ENCODE measurements at places on chromosomes 4 and X.

DNA sequence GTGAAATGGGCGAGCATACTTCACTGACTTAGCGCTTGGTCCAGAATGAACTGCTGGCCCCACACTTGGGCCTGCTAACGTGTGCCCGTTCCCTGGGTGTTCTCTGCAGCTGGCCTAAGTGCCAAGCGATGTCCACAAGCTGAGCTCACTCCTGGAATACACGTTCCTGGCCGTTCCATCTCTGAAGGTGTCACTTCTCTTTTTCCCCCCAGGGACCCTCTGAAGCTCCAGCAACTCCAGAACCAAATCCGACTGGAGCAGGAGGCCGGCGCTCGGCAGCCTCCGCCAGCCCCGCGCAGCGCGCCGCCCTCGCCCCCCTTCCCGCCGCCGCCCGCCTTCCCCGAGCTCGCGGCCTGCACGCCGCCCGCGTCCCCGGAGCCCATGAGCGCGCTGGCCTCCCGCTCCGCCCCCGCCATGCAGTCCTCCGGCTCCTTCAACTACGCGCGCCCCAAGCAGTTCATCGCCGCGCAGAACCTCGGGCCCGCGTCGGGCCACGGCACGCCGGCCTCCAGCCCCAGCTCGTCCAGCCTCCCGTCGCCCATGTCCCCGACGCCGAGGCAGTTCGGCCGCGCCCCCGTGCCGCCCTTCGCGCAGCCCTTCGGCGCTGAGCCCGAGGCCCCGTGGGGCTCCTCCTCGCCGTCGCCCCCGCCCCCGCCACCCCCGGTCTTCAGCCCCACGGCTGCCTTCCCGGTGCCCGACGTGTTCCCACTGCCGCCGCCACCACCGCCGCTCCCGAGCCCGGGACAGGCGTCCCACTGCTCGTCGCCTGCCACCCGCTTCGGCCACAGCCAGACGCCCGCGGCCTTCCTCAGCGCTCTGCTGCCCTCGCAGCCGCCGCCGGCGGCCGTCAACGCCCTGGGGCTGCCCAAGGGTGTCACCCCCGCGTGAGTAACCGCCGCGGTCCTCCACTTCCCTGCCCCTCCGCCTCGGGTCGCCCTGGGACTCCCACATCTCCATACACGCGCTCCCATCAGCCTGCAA is 132.3 kb downstream of the CBR4 start:
- peak; percentile 85 for DNase-seq

DNA sequence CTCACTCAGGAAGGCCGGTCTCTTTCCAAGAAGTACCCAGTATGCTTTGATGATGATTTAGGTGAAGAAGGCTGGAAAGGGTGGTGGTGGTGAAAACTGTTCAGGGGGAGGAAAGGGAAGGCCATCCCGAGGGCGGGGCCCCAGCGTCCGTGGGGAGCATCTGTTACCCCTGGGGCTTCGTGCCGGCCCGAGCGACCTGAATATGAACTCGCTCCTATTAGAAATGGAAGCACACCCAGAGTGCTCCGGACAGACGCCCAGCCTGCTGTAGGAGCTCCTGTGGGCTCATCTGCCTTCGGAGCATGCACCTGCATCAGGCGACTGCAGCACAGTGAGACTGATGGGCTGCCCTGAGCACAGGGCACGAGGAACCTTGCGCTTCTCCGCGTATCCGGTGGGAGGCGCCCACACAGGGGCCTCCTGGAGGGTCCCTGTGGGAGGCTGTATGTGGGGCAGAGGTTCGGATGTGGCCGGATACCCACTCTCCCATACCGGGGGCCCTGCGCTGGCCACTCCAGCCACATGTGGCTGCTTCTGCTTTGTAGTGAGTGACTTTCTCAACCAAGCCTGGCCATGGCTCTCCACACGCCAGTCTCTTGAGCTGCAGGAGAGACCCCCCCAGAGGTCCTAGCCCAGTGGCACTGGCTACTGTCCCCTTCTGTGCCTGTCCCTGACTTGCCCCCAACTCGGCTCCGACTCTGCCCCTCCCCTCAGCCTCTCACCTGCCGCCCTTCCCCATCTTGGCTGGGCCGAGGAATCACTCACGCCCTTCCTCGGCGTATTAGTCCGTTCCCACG is 36.7 kb downstream of the FGFRL1 start:
- no peak for DNase-seq

DNA sequence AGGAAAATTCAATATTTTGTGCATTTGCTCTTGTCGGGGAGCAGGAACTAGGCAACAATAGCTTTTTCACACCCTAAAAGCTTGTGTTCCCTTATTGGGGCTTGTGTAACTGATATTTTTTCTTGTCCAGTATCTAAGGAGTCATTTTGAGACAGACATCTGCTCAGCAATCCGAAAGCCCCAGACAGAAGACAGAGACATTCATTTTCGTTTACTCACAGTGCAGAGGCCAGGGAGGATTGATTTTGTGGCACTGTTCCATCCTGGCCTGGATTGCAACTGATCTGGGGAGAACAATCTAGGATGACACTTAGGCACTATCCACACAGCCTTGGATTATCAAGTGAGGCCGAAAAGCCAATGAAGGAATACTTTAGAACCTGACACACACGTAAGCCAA is 27.4 kb upstream of the PLAC1 start:
- DNase-seq, result no peak

GRCh38 chrX:96480081-96480480 is 204.6 kb upstream of the DIAPH2 start:
- no peak for DNase-seq

GRCh38 chr4:87975466-87975865 is at the start of gene SPP1:
Gene SPP1 (plus strand): TSS chr4:87975714. CDS start chr4:87976896, 1,182 bp downstream.
- DNase-seq, result peak; percentile 78

- peak; percentile 67 for DNase-seq
Observed at GRCh38 chrX:72097098-72097497, 34.6 kb downstream of the RTL5 start.
